ENCODE measurements at places on chromosomes 6 and 20.

GRCh38 chr20:2692036-2692885 lies at the start of gene EBF4:
Gene EBF4, plus strand, starts transcription at chr20:2692780. Its CDS starts 866 bp downstream, at chr20:2693646.
- DNase-seq = no peak

DNA sequence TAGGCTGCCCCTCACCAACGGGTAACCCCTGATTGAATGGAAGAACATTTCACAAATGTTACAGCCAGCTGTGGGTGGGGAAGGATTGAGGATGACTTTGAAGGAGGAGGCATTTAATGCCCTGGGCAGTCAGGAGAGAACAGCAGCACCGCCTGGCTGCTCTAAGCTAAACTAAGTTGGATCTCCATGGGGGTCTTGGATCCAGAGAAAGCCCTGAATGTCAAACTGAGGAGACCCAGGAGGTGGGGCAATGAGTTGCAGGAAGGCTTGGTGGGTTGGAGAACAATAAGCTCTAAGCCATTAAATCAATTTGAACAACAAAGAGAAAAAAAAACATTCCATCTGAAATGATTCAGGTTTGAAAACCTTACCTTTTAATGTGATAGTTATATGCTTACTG lies 35.4 kb downstream of the TMX4 start:
- DNase-seq = no peak

- no peak for DNase-seq
Measured at GRCh38 chr6:108608453-108609275, 47.9 kb downstream of the FOXO3 start.

DNA sequence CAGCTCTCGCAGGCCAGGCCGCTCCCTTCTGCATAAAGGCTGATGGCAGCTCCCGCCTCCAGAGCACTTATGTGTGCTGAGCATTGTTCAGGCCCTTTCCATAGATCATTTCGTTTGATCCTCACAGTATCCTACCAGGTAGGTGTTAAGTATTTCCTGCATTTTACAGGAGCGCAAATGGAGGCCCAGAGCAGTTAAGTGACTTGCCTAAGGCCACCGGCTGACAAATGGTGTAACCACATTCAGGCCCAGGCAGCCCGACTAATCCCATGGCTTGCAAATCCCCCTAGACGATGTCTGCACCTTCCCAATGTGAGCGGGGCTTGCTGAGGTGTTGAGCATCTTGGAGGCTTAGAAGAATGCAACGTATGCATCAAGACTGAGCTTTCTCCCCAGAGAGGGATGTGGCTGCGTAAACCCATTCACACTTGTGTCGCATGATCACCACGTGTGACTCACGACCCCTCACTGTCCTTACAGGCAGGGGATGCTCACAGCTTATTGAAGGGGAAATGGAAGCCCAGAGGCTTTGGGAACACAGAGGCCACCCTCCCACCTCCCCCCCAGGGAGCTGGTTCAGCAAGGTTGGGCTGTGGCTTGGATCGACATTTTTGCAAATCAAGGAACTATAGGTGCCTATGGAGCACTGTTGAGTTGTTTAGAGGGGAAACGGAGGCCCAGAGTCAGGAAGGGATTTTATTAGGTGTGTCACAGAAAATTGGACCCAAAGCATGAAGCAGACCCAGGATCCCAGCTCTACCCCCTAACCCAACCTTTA lies 7.0 kb downstream of the BPIFB2 start:
- DNase-seq = no peak

GRCh38 chr20:15917283-15917682 lies 656.0 kb downstream of the KIF16B start:
- DNase-seq = no peak

- DNase-seq = no peak
Measured at GRCh38 chr6:72283571-72283970, 338.3 kb upstream of the KCNQ5 start.

GRCh38 chr20:33387177-33387576 lies 14.1 kb downstream of the CDK5RAP1 start:
- DNase-seq = no peak

- DNase-seq = no peak
Measured at GRCh38 chr20:43507150-43508080, at the start of gene L3MBTL1. Gene L3MBTL1, plus strand, starts transcription at chr20:43507697. Its CDS starts 5,807 bp downstream, at chr20:43513504.

DNA sequence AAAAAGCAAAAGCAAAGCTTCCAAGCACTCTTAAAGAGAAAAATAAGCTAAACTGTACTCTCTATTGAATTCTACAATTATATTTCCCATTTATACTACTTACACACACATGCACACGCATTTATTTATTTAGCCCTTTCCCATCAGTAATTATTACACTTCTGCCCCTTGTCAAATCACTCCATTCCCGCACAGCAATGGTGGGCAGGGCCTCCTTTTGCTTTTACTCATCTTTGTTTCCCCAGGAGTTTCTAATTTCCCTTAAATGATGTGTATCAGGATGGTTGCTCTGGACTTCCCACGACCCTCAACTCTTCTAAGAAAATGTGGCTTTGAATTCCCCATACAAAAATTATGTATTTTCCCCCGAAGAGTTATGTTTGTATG lies 19.9 kb downstream of the PXT1 start:
- no peak for DNase-seq

DNA sequence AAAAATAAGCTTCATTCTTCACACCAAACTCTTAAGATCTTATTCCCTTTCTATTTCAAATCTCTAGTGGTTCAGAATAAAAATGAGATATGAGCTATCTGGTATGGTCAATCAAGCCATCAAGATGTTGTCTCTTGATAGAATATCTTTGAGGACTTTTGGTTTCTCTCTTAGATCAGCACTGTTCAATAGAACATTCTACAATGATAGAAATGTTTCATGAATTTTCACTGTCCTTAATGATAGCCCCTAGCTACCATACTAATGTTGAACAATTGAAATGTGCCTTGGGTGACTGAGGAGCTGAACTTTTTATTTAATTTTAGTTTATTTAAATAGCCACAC lies 24.1 kb upstream of the HINT3 start:
- no peak for DNase-seq

DNA sequence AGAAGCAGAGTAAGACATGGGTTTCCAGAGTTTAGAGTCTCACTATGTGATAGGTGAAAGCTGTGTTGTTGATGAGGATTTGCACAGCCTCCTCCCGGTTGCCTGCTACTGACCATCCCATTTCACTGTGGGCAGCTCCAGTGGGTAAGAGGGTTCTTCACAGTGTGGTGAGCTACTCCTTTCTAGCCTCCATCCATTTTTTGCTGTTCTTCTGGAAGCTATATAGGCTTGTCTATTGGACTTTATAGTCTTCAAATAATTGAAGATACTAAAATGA lies 13.4 kb downstream of the UST start:
- DNase-seq = no peak

DNA sequence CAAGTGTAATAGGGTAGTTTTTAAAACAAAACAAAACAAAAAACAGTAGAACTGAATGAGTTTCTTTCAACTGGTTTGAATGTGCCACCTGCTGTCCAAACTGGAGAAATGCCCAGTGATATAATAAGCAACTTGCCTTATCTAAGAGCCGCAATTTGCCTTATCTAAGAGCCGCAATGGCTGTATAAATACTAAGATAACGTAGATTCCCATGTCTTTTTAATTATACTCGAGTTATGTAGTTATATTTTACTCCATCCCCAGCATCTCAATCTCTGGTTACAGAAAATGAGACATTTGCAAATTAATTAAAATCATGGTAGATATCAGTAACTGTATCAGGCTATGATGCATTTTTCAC lies 67.2 kb downstream of the RPP40 start:
- no peak for DNase-seq

GRCh38 chr6:107941627-107942026 lies 16.4 kb downstream of the SEC63 start:
- DNase-seq = no peak

DNA sequence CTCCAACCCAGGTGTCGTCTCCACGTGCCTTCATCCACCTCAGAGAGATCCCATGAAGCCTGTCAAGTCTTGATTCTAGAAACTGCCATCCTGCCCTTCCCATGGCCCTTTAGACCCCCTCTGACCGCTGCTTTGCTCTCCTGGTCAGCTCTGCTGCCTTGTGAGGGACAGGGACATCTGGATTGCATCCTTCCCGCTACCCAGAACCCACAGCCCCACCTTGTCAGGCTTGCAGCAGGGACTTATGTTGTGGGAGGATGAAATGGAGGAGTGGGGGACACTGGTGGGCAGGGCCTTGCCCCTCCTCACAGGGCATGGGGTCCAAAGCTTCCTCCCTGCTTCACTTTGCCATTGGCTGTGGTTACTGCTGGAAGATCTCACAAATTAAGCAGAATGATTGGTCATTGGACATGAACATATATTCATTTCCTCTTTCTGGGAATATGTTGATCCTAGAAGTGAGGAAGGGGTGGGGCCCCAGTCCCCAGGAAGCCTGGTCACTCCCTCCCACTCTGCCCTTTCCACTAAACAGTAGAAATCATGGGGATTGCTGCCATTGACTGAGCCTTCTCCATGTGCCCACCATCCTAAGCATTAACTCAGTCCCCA lies 4.5 kb downstream of the GLP1R start:
- no peak for DNase-seq

DNA sequence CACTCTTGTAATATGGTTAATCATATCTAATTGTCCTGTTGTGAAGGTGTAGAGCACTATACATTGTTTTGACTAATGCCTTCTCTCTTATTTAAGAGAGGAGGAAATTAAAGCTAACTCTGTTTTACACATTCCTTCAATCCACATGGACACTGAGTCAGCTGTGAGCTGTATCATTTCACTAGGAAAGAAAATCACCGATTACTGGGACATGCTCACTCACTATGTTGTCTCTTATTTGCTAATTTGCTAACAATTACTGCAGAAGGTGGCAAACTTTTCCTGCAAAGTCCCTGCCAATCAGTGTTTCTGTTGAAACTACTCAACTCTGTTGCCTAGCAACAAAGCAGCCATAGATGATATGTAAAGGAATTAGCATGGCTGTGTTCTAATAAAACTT lies 98.2 kb downstream of the BCAS1 start:
- DNase-seq = no peak

GRCh38 chr6:108928650-108929049 lies 80.4 kb downstream of the ARMC2 start:
- DNase-seq = no peak

DNA sequence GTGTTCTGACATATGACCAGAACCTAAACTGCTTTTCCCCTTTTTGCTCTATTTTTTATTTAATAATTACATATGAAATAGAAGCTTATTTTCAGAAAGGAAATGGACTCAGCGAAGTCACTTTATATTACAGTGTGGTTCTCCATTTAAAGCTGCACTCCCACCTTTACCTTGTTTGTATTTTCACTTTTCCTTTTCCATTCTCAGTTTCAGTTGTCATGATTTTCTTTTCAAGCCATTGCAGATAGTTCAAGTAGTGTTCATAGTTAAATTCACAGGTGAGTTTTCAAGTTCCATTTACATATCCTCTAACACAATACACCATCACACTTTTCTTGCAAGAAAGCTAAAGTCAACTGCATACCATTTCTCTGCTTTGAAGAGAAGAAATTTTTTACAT lies 400.2 kb downstream of the HACE1 start:
- no peak for DNase-seq

GRCh38 chr6:156109713-156110112 lies 654.1 kb upstream of the NOX3 start:
- DNase-seq = no peak

All from central memory CD8-positive, alpha-beta T cell (primary cell).